ENCODE measurements at places on chromosomes 4 and X. TPM values are rescaled to one million over a fixed set of nuclear protein-coding genes. Genes with fewer than 3 reads are reported as not detected.
A peak's percentile ranks its signal among the peaks of the same experiment; 100 is the strongest.

- no peak for DNase-seq
Observed at GRCh38 chrX:24466025-24466424, 939 bp downstream of the PDK3 start.

DNA sequence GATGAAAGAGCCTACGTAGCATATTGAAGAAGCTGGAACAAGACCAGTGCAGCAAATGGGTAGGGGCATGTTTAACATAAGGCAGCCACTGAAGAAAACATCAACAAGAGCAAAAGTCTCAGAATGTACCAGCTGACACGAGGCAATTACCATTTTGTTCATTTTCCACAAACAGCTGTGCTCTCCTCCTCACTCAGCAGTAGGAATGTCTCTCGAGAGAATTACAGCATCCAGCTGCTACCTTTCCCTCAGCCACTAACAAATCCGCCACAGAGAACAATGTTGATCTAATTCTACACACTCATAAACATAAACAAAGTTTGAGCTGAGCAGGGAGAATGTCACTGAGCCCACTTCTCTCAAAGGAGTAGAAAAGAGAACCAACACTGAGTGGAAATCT, 68.0 kb downstream of the OPHN1 start:
- DNase-seq: no peak

DNA sequence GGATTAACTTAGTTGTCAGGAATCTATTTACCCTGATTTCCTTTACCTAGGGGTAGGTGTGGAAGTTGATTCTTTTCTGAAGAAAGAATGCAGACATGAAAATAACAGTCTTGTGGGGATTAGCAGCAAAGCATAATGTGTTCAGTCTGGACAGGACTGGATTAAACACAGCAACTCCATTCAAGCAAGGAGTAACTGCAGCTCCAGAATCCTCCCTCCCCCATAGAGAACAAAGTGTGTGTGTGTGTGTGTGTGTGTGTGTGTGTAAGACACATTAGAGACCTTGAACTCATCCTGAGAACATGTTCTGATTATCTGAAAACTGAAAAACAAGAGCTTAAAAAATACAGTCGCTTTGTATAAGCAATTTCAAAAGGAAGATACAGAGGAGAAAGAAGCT, 9.3 kb downstream of the C4orf54 start:
- no peak for DNase-seq

- peak; percentile 83 for DNase-seq
Observed at GRCh38 chr4:151690164-151690870, 70.5 kb downstream of the GATB start.

GRCh38 chr4:41514766-41515481, 23.0 kb upstream of the LIMCH1 start:
- no peak for DNase-seq

- no peak for DNase-seq
Observed at GRCh38 chr4:185853841-185854240, 41.8 kb upstream of the SORBS2 start.

GRCh38 chr4:136036744-136037143, 1495.5 kb downstream of the PCDH18 start:
- peak; percentile 78 for DNase-seq

GRCh38 chrX:39815631-39816030, 282.1 kb downstream of the BCOR start:
- DNase-seq: peak; percentile 24

GRCh38 chrX:131910586-131910985, 112.5 kb upstream of the STK26 start:
- no peak for DNase-seq

DNA sequence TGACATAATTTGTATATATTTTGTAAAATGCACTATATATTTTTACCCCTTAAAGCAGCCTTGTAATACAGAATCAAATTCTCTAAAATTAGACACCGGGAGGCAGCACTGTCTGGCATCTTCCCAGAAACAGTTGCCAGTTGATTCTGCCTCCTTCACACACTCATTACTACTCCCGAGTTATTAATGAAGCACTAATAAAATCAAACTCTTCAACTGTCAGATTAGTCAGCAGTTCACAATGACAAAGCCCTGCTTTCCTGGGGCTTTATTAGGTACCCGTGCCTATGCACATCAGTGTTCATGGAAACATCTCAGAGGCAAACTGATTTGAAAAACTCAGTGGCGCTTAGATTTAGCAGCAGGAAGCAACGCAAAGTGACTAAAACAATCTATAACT, 103.5 kb upstream of the VEGFC start:
- DNase-seq: no peak

DNA sequence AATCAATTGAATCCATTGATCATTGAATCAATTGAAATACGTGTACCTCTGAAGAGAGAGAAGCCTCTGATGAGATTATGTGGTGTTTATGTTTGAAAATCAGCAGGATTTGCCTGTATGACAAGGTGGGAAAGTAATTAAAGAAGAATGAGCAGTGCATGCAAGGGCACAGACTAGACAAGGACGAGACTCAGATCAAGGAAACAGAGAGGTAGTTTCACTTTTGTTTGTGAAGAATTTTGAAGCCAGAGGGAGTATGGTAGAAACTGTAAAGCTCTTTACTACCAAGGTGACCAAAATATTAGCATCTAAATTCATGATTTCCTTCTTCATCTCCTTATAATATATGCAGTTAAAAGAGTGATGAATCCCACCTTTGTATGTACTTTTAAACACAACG, 1830.0 kb upstream of the IGFBP7 start:
- no peak for DNase-seq

GRCh38 chr4:168514249-168514852, 17.5 kb downstream of the PALLD start:
- peak; percentile 29 for DNase-seq

DNA sequence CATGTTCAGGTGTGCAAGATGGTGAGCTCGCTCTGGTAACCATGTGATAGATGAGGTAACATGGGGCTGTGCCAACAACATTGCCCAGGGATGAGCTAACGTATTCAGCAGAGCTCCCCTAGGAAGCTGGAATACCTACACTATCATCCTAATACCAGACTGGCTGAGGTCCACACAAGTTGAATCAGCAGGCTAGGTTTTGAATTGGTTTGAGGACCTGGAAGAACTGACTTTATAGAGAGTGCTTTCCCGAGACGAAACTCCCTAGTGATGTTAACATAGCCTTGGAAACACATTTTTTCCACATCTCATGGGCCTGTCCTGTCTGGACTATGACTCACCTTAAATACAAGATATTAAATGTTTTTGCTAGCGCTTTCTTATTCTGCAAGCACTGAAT, 56.7 kb downstream of the IGFBP7 start:
- no peak for DNase-seq

- no peak for DNase-seq
Observed at GRCh38 chrX:108123591-108124366, 32.2 kb downstream of the ATG4A start.

DNA sequence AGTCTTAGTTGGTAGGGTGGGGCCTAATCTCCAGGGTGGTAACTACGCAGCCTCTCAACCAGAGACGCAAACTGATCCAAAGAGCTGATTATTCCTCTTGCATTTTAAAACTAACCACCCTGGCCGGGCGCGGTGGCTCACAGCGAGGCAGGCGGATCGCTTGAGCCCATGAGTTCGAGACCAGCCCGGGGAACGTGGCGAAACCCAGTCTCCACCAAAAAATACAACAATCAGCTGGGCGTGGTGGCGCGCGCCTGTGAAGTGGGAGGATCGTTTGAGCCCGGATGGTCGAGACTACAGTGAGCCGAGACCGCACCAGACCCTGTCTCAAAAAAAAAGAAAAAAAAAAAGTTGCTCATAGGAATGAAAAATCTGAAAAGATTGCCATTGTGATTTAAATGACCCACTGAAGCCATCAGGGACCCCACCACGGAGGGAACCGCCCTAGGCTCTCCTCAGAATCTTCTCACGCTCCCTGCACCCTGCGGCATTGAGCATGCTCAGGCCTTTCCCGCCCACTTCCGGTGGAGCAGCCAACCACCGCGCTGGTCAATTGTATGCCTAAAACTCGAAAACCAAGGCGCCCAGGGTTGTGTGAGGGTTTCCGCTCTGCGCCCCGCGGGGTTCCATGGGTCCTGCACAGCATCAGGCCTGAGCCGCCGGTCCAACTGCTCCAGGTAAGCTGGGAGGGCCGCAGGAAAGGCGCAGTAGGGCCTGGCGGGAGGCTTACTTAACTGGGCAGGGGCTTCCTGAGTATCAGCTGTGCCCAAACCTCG, at the start of gene TRIM60:
TRIM60 (plus strand) TSS at position 564 of the 776 bp plus-strand sequence. CDS start 8,074 bp downstream, outside the sequence.
- DNase-seq: no peak

GRCh38 chrX:44025555-44025954, 52.4 kb upstream of the NDP start:
- peak; percentile 45 for DNase-seq

GRCh38 chrX:1851527-1851926, 236.7 kb downstream of the ASMT start:
- no peak for DNase-seq

DNA sequence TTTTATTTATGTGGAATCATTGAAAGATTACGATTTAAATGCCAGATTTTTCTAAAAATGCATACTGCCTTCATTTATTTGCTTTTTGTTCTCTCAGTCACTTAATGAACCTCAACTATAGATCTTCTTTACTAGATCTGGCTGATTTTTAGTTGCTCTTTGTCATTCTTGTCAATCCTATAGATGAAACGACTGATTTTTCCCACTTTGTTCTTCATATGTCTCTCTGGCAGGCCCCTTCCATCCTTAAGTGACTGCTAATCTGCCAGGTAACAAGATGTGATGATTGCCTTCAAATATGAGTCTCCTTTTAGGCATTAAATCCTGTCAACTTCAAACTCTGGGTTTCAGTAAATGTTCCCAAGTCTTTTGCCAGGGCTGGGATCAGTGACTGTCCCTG, 61.0 kb downstream of the ALG13 start:
- no peak for DNase-seq

DNA sequence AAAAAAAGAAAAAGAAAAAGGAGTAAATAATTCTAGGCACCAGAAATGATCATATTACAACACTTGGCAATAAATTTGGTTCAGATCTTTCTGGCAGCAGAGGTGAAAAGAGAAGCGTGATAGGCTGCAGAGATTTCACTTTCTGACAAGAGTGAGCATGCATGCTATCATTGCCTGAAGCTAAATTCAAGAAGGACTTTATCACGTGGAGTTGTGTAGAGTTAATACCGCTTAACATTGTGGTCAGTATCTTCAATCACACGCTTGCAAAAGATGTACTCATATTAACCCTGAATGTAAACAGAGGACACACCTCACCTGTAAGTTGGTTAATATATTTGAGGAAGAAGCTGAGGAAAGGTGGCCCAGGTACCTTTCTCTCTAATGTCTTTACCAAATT, 31.4 kb upstream of the RBPJ start:
- no peak for DNase-seq

GRCh38 chr4:99300934-99301333, 10.1 kb upstream of the ADH1A start:
- DNase-seq: peak; percentile 80

DNA sequence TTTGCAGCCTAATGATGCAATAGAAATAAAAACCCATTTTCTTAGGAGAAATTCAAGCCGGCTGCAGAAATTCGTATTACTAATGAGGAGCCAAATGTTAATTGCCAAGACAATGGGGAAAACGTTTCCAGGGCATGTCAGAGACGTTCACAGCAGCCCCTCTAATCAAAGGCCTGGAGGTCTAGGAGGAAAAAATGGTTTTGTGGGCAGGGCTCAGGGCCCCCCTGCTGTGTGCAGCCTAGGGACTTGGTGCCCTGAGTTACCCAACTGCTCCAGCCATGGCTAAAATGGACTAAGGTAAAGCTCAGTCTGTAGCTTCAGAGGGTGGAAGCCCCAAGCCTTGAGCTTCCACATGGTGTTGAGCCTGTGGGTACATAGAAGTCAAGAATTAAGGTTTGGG, 461.4 kb downstream of the FAT4 start:
- no peak for DNase-seq

- no peak for DNase-seq
Observed at GRCh38 chrX:9884031-9884779, 83.0 kb upstream of the CLDN34 start.

DNA sequence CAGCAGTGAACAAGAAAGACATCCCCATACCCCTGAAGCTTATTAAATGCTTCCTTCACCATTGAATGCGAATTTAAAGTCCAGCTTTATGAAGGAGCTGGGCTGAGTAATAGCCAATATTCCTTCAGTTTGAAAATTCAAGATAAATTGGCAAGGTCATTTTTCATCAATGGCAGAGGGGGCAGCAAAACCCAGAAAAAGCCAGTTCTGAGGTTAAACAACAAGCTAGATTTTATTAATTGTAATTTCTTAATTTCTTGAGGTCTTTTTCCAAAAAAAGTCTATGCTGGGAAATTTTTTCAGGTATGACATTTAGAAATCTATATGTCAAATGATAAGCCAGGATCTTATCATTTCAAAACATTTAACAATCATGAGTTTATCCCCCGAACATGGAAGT, 808.9 kb downstream of the RPA4 start:
- DNase-seq: no peak

GRCh38 chr4:8392591-8393190, 47.8 kb downstream of the ACOX3 start:
- DNase-seq: peak; percentile 2

DNA sequence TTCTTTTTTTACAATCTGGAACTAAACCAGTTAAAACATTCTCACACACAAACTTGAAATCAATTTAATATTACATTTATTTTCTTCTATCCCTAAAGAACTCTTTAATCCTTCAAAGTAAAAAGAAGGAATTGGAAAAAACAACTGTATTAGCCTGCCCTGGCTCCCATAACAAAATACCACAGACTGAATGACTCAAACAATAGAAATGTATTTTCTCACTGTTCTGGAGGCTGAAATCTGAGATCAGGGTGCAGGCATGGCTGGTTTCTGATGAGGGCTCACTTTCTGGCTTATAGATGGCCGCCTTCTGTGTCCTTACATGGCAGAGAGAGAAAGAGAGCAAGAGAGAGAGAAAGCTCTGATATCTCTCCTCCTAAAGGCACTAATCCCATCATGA, 149.4 kb downstream of the PDGFRA start:
- peak; percentile 6 for DNase-seq

- no peak for DNase-seq
Observed at GRCh38 chr4:153439831-153440230, 26.3 kb upstream of the TMEM131L start.

- DNase-seq: no peak
Observed at GRCh38 chrX:69120476-69120875, 44.8 kb downstream of the PJA1 start.

Gene TCEAL3
- 21.6 TPM for total RNA-seq

Gene CFAP99
- not detected for total RNA-seq

Gene CXCR3
- not detected for total RNA-seq

Gene RXFP1
- 1.3 TPM for total RNA-seq

Gene GLUD2
- 1.8 TPM for total RNA-seq

Gene CXCL11
- total RNA-seq: not detected

Gene TBC1D25
- total RNA-seq: 5.1 TPM

Gene MAGEA1
- total RNA-seq: not detected

Gene CYSLTR1
- total RNA-seq: 0.50 TPM

Gene PRKG2
- 17.5 TPM for total RNA-seq

Gene ATOH1
- not detected for total RNA-seq

Gene PNMA5
- total RNA-seq: not detected

Gene TLR10
- not detected for total RNA-seq

Gene NXF2
- not detected for total RNA-seq

Gene FGF16
- not detected for total RNA-seq

Gene JCHAIN
- total RNA-seq: 14.1 TPM

Gene PAGE2
- not detected for total RNA-seq

Gene HSFX2
- total RNA-seq: 0.26 TPM

Gene PFKFB1
- total RNA-seq: not detected

Data from fibroblast of lung (primary cell).